ENCODE measurements at places on chromosomes 7 and 10.

GRCh38 chr7:13979671-13980435, 9.6 kb downstream of the ETV1 start:
- DNase-seq = peak; percentile 19

DNA sequence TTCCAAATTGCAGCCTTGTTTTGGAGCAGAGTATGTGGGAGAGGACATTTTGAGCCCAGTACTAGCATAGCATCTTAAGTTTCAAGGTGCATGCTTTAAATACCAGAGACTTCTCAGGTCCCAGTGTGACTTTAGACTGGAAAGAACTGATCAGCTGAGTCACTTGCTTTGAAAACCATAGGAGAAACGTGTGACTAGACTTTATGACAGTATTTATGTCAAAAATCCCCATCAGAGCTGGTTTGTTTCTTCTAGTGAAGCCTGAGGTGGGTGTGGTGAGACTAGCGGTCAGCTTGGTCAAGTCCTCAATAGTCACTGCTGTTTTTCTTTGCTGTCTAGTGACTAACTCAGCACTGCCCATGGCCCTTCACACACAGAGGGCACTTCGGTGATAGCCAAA, 724.2 kb downstream of the GATA3 start:
- no peak for DNase-seq

DNA sequence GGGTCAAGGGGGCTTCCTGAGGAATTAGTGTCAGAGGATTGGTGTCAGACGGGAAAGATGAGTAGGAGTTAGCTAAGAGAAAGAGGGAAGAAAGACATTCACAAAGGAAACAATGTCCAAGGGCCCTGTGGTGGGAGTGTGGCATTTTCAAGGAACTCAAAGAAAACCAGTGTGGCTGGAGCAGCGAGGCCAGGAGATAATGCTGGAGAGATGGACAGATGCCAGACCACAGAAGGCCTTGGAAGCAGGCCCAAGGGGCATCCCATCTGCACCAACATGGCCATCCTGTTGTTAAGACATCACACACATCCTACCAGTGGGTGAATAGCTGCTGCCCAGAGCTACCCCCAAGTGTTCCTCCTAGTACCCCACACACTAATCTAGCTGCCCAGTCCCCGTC, 36.1 kb upstream of the CUL1 start:
- DNase-seq = no peak

- DNase-seq = no peak
Measured at GRCh38 chr10:12925845-12926244, 75.7 kb downstream of the CCDC3 start.

GRCh38 chr10:108911814-108912541, 1011.3 kb downstream of the XPNPEP1 start:
- DNase-seq = peak; percentile 75
